ENCODE measurements at places on chromosomes 3 and 15. TPM values are rescaled to one million over a fixed set of nuclear protein-coding genes. Genes with fewer than 3 reads are reported as not detected.
A peak's percentile ranks its signal among the peaks of the same experiment; 100 is the strongest.

The GLDN gene
- not detected for total RNA-seq

- DNase-seq: no peak
- peak overlapping the region; percentile 29 for H3K4me3 ChIP-seq
These were observed 40.8 kb downstream of the CHST14 start for GRCh38 chr15:40511472-40512133.

The WDR49 gene
- not detected for total RNA-seq

GRCh38 chr3:180601688-180602666 is at the start of gene TTC14:
Gene TTC14, plus strand, starts transcription at chr3:180602163. Its CDS starts 99 bp downstream, at chr3:180602262.
- peak within 1 kb of the TSS; percentile 20 for H3K27ac ChIP-seq
- peak within 1 kb of the TSS; percentile 68 for H3K4me3 ChIP-seq
- peak; percentile 91 for DNase-seq
- 0 out of 2 replicates have a peak, but pooled peaks cover 5% of the 10 kb centered on the region for H3K4me1 ChIP-seq
- no peaks in the 10 kb centered on the region for H3K27me3 ChIP-seq

The FMN1 gene
- total RNA-seq: 2.3 TPM

The IL12A gene
- total RNA-seq: 0.09 TPM

GRCh38 chr15:26374806-26375205 is 398.1 kb downstream of the GABRB3 start:
- H3K27me3 ChIP-seq: no peaks in the 10 kb centered on the region
- no peaks in the 10 kb centered on the region for H3K4me1 ChIP-seq
- H3K36me3 ChIP-seq: no peaks in the 10 kb centered on the region
- DNase-seq: no peak
- H3K27ac ChIP-seq: no peak overlapping the region

- peak; percentile 31 for DNase-seq
- H3K4me1 ChIP-seq: peaks cover 34% of the 10 kb centered on the region
- no peak overlapping the region for H3K4me3 ChIP-seq
- 0 out of 2 replicates have a peak, but pooled peaks cover 2% of the 10 kb centered on the region for H3K36me3 ChIP-seq
- no peaks in the 10 kb centered on the region for H3K27me3 ChIP-seq
These were observed 3.2 kb upstream of the ATP13A3 start for GRCh38 chr3:194489736-194490612.

The PLOD2 gene
- 109 TPM for total RNA-seq

The SPRED1 gene
- 32.9 TPM for total RNA-seq

DNA sequence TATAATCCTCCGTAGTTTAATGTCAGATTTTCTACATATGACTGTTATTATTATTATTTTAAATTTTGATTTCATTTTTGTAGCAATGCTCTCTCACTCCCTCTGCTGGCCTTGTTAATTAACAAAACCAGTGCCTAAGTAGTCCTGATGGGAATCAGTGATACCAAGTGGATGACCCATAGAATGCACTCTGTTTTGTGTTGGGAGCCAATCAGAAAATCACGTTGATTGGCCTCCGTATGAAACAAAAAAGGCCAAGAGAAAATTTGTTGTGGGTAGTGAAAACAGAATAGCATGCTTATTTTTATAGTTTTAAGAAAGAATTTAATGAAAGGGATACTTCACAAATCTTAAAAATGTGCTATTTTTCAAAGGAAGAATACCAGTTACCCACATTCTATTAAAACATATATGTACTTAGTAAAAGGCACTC is 34.4 kb upstream of the MEIS2 start:
- peak; percentile 22 for DNase-seq
- H3K27me3 ChIP-seq: peaks cover 6% of the 10 kb centered on the region
- H3K4me1 ChIP-seq: no peaks in the 10 kb centered on the region
- H3K4me3 ChIP-seq: no peak overlapping the region

The DUOX2 gene
- total RNA-seq: not detected
